ENCODE measurements at places on chromosomes 11 and 22.

- H3K4me1 ChIP-seq: no peaks in the 10 kb centered on the region
- DNase-seq: no peak
- H3K36me3 ChIP-seq: no peaks in the 10 kb centered on the region
- H3K27ac ChIP-seq: no peak overlapping the region
- no peaks in the 10 kb centered on the region for H3K27me3 ChIP-seq
Observed at GRCh38 chr22:29386708-29387107, 1.7 kb downstream of the AP1B1 start.

DNA sequence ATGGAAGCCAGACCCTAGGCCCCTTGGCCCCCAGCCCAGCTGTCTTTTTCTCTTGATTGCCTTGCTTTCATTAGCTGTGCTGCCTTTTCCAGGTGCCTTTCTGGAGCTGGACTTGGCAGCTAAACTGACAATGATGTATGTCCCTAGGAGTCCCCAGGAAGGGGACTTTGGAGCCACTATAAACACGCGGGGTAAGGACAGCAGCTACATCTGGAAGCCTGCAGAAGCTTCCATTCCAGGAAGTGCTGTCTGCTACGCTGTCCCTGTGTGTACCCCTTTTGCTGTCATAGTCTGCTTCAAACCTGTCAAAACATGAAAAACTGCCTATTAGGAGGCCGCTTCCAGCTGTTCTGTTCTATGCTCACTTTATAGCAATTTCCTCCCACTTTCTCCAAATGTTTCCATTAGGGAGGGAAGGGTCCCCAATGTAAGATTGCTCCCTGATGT, 153.3 kb upstream of the RAG2 start:
- H3K4me1 ChIP-seq: peaks cover 19% of the 10 kb centered on the region
- no peak overlapping the region for H3K27ac ChIP-seq
- DNase-seq: no peak

DNA sequence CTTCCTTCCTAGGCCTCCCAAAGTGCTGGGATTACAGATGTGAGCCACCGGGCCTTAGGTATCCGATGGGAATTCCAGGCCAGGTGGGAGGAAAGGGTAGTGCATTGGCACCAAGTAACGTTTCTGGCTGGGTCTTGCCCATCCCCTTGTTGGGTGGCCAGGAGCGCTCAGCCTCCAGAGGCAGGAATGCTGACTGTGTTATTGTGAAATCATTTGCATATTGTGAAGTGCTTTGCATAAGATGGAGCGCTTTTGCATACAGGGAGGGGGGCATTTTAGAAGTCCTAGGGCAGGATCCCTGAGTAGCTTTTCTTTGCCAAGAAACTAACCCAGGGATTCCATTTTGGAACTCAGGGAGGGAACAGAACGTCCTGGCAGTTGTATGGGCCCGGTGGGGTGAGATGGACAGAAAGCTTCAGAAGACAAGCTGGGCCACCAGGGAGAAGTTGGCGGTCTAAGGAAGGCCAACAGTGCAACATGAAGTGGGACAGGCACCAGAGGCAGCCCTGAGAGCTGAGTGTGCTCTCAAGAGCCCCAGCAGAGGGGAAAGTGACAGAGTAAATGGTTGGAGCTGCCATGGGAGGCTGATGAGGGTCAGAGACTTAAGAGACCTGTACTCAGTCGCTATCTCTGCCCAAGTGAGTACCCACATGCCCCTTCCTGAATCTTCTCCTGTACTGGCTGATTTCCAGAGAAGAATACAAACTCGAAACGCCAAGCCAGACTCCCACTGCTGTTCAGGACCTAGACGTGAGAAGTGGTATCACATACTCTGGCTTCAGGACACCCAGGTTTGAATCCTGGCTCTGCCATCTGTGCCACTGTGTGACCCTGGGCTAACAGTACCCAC, 1.3 kb upstream of the SLC39A13 start:
- peak overlapping the region; percentile 81 for H3K4me3 ChIP-seq
- H3K36me3 ChIP-seq: no peaks in the 10 kb centered on the region
- no peak for DNase-seq

GRCh38 chr22:19961868-19962245, 20.2 kb upstream of the TXNRD2 start:
- H3K4me1 ChIP-seq: peaks cover 12% of the 10 kb centered on the region
- H3K27me3 ChIP-seq: no peaks in the 10 kb centered on the region
- peaks cover 6% of the 10 kb centered on the region for H3K36me3 ChIP-seq
- no peak overlapping the region for H3K4me3 ChIP-seq

DNA sequence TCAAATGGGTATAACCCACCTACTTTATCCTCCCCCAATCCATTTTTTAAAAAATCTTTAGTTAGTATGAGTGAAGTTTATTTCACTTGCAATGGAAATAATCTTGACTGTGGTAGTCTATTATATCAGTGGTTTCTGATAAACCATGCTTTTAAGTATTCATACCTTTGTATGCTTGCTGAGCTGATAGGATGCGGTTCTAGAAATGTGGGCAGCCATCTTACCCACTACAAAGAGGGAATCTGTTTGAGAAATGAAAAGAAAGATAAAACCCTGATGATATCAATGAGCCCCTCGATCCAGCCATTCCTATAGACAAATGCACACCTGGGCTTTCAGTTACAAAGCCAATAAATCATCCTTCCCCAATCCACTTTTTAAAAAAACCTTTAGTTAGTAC, 13.8 kb upstream of the PVALB start:
- no peaks in the 10 kb centered on the region for H3K27me3 ChIP-seq
- H3K4me3 ChIP-seq: no peak overlapping the region
- H3K4me1 ChIP-seq: no peaks in the 10 kb centered on the region
- H3K36me3 ChIP-seq: no peaks in the 10 kb centered on the region

GRCh38 chr22:19645391-19645790, 68.9 kb upstream of the SEPTIN5 start:
- no peaks in the 10 kb centered on the region for H3K27me3 ChIP-seq
- H3K36me3 ChIP-seq: no peaks in the 10 kb centered on the region
- no peak overlapping the region for H3K4me3 ChIP-seq
- no peak overlapping the region for H3K27ac ChIP-seq
- no peak for DNase-seq

DNA sequence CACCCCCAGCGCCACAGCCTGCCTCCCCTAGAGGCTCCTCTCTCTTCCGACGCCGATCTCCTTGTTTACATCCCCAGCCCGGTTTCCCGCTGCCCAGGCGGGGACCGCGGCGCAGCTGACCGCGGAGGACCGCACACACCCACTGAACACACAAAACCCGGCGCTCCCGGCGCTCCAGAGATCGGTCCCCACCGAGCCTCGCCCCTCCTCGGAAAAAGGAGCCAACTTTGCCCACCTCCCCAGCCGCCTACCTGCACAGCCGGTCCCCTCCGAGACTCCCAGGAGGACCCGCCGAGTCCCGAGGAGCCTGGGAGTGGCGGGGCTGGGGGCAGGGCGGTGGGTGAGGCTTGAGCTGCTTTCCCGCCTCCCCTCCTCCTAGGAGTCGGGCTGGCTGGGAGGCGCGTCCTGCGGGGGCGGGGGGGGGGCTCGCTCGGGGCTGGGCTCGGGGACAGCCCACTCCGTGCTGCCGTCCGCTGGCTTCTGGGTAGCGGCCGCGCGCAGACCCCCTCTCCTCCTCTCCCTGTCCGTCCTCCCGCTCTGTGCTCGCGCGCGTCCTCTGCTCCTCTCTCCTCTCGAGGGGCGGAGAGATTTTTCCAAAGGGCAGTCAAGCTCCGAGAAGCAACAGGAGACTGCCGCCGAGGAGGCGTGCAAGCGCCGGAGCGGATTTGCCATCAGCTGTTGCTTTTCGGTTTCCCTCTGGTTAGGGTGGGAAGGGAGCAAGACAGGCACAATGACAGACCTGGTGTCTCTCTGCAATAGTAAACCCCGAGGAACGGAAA, at the start of gene FXYD6:
TSS of gene FXYD6 (minus strand) at position 318 of the 779 bp plus-strand sequence. CDS start 33,882 bp downstream, outside the sequence.
- H3K27me3 ChIP-seq: no peaks in the 10 kb centered on the region
- peak; percentile 86 for DNase-seq
- H3K4me1 ChIP-seq: peaks cover 21% of the 10 kb centered on the region
- no peaks in the 10 kb centered on the region for H3K36me3 ChIP-seq
- peak within 1 kb of the TSS; percentile 89 for H3K4me3 ChIP-seq

GRCh38 chr11:110077831-110078325, 15.3 kb upstream of the ZC3H12C start:
- DNase-seq: no peak
- no peaks in the 10 kb centered on the region for H3K27me3 ChIP-seq
- H3K36me3 ChIP-seq: no peaks in the 10 kb centered on the region
- H3K27ac ChIP-seq: no peak overlapping the region

DNA sequence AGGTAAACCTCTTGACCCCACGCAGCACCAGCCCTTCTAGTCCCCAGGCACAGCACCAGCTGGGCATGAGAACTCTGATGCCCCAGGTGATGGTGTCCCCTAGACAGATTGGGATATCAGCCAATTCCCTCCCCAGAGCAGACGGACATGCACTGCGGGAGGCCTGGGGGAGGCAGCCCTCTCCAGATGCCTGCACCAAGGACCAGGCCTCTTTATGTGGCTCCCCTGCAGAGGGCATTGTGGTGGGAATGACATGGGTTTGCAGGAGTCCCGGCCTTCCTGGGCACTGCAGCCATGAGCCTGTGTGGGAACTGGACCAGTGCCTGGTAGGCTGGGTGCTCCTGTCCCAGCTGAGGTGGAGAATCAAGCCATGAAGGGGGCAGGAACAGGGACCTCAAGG, 25.9 kb downstream of the PPM1F start:
- DNase-seq: no peak
- H3K4me1 ChIP-seq: no peaks in the 10 kb centered on the region
- no peak overlapping the region for H3K4me3 ChIP-seq

- H3K36me3 ChIP-seq: peaks cover 28% of the 10 kb centered on the region
- no peak overlapping the region for H3K4me3 ChIP-seq
- H3K27me3 ChIP-seq: no peaks in the 10 kb centered on the region
Observed at GRCh38 chr11:64852804-64853509, 8.5 kb upstream of the CDC42BPG start.

- peak overlapping the region; percentile 47 for H3K4me3 ChIP-seq
- DNase-seq: no peak
- no peak overlapping the region for H3K27ac ChIP-seq
- H3K27me3 ChIP-seq: 0 out of 2 replicates have a peak, but pooled peaks cover 3% of the 10 kb centered on the region
Observed at GRCh38 chr22:36775586-36775963, 344 bp downstream of the IFT27 start.

DNA sequence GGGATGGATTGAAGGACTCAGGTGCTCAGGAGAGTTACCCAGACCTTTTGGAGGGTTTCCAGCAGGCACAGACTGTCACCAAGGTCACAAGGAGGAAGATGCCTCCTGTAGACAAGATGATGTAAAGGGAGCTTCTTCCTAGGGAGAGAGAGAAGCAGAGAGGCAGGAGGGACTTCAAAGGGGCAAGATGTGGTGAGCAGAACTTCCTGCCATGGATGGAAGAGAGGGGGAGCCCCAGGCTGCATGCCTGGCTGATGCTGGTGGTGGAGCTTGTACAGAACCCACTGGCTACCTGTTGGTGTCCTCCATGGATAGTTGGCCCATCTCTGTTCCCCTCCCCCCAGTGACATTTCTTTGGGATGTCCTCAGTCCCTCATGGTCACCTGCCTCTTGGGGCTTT, 4.2 kb downstream of the HEPN1 start:
- H3K27me3 ChIP-seq: no peaks in the 10 kb centered on the region
- H3K4me1 ChIP-seq: peaks cover 5% of the 10 kb centered on the region
- no peak overlapping the region for H3K4me3 ChIP-seq
- H3K36me3 ChIP-seq: no peaks in the 10 kb centered on the region
- DNase-seq: no peak

DNA sequence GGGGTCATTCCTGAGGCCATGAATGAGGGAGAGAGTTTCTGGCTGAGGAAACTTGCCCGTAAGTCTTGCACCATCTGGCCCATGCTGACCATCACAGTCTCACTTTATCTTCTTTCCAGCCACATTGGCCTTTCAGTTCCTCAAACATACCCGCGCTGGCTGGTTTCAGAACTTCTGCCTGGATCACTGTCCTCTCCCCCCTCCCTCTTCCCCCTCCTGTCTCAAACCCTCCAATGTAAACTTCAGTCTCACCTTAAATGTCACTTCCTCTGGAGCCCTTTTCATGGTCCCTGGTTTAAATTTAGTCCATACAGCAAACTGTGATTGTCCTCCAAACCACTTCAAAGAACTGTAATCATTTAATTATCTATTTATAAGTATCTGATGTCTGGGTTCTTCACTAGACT, 3.7 kb upstream of the TMEM109 start:
- no peak for DNase-seq
- H3K27me3 ChIP-seq: no peaks in the 10 kb centered on the region
- H3K27ac ChIP-seq: no peak overlapping the region
- H3K4me3 ChIP-seq: no peak overlapping the region

DNA sequence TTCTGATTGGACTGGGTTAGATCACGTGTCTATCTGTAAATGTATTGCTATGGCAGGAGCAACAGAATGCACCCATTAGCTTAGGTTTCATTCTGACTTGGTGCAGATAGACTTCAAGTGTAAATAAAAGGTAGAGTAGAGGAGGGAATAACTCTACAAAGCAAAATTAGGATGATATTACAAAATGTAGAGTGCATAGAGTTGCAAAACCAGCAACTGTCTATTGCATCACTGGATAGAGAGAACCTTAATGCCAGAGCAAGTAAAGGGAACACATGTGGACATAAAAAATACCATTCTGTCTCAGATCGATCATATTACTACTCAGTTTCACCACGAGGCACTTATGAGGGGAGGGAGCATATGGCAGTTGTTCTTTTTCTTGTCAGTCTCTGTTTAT, 22.0 kb upstream of the CAT start:
- H3K4me1 ChIP-seq: no peaks in the 10 kb centered on the region
- H3K4me3 ChIP-seq: no peak overlapping the region
- no peaks in the 10 kb centered on the region for H3K27me3 ChIP-seq

DNA sequence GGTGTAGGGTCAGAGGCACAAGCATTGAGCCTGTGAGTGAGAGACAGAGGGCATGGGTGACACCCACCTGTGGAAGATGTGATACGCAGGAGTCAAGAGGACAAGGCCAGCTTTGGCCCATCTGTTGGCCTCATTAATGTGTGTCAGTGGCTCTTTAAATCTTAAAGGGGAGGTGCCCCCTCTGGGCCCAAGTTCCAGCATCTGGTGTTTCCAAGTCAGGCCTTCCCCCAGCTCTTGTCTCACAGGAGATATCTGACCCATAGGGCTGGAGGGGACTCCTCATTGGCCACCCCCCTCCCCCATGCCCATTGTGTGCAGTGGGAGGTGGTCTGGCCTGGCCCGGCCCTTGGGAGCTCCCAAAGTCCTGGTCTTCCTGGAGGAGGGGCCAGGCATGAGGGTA, 8.9 kb downstream of the KCNK7 start:
- no peaks in the 10 kb centered on the region for H3K27me3 ChIP-seq
- no peak overlapping the region for H3K27ac ChIP-seq
- peak; percentile 71 for DNase-seq

GRCh38 chr11:61967924-61968757, 707 bp upstream of the FTH1 start:
- H3K27ac ChIP-seq: peak overlapping the region; percentile 74
- peaks cover 17% of the 10 kb centered on the region for H3K36me3 ChIP-seq
- peak overlapping the region; percentile 79 for H3K4me3 ChIP-seq
- H3K27me3 ChIP-seq: no peaks in the 10 kb centered on the region
- peak; percentile 67 for DNase-seq

- no peaks in the 10 kb centered on the region for H3K4me1 ChIP-seq
- H3K4me3 ChIP-seq: no peak overlapping the region
- no peak for DNase-seq
- H3K27ac ChIP-seq: no peak overlapping the region
- no peaks in the 10 kb centered on the region for H3K27me3 ChIP-seq
- H3K36me3 ChIP-seq: no peaks in the 10 kb centered on the region
Observed at GRCh38 chr11:96456111-96456510, 66.3 kb downstream of the JRKL start.

GRCh38 chr22:37210041-37210803, 2.1 kb downstream of the SSTR3 start:
- H3K4me3 ChIP-seq: no peak overlapping the region
- no peaks in the 10 kb centered on the region for H3K4me1 ChIP-seq
- no peak for DNase-seq
